A549 treated with dexamethasone at 1 μM for 4 hours (cell line): ENCODE measurements at places on chromosomes 3 and 15. TPM values are rescaled to one million over a fixed set of nuclear protein-coding genes. Genes with fewer than 3 reads are reported as not detected.

Gene FSIP1
- 0.58 to 1.2 TPM (median 0.95 TPM) in 5 replicates for total RNA-seq

Gene TRIM71
- 0.01 TPM in 1 of 5 replicates, not detected in the others for total RNA-seq

Gene SLC9C1
- total RNA-seq: not detected in 5 replicates

Gene CIAO2A
- 106 to 179 TPM (median 114 TPM) in 5 replicates for total RNA-seq

Gene DUOXA1
- total RNA-seq: 0.03 to 0.27 TPM (median 0.08 TPM) in 5 replicates

Gene CSPG5
- 0.83 to 1.3 TPM (median 1.1 TPM) in 5 replicates for total RNA-seq

Gene ATP10A
- total RNA-seq: 6.9 to 10.8 TPM (median 9.1 TPM) in 5 replicates

Gene TM6SF1
- total RNA-seq: 0.06 to 0.20 TPM (median 0.12 TPM) in 5 replicates
